T-helper 17 cell (primary cell): ENCODE measurements at places on chromosomes 1 and 21. TPM values are rescaled to one million over a fixed set of nuclear protein-coding genes. Genes with fewer than 3 reads are reported as not detected.

GRCh38 chr1:10677491-10678391 lies 118.7 kb downstream of the CASZ1 start:
- H3K36me3 ChIP-seq = no peaks in the 10 kb centered on the region
- no peak for DNase-seq
- H3K27ac ChIP-seq = no peak overlapping the region
- H3K4me3 ChIP-seq = no peak overlapping the region
- no peaks in the 10 kb centered on the region for H3K27me3 ChIP-seq

DNA sequence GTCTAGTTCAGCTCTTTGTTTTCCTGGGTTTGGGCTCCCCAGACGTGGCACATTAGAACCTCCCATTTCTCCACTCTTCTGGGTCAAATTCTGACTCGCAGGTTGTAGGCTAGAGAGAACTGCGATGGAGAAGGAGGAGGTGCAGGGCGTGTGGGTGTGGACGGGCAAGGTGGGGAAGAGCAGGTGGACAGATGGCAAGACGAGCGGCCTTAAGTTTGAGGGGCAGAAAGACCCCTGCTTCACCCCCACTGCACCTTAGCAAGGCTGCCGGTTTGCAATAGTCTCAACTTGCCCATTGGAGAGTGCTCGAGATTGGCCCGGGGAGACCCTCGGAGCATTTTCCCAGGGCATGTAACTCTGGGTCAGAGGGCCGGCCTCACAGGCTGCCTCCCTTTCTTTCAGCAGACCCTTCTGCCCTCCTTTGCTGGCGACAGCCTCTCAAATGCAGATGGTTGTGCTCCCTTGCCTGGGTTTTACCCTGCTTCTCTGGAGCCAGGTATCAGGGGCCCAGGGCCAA lies 1.7 kb downstream of the IL24 start:
- peaks cover 2% of the 10 kb centered on the region for H3K36me3 ChIP-seq
- peak overlapping the region; percentile 60 for H3K27ac ChIP-seq
- DNase-seq = no peak
- peaks cover 20% of the 10 kb centered on the region for H3K27me3 ChIP-seq
- H3K4me3 ChIP-seq = no peak overlapping the region
- H3K4me1 ChIP-seq = peaks cover 19% of the 10 kb centered on the region

DNA sequence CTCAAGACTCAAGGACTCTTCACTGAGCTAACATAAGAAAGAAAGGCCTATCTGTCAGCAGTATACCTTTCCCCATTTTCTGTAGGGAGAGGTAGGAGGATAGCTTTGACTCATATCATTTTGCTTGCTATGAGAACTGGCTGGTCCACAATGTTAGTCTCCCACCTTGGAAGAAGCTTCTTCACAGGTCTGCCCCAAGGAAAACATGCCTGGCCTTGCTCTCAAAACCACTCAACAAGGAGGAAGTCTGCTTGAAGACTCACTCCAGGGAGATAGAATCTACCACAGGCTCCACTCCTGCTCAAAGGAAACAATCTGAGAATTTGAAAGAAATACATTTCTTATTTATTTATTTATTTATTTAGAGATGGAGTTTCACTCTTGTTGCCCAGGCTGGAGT lies 29.5 kb upstream of the LAMC1 start:
- no peak overlapping the region for H3K4me3 ChIP-seq
- peaks cover 32% of the 10 kb centered on the region for H3K27me3 ChIP-seq
- H3K4me1 ChIP-seq = no peaks in the 10 kb centered on the region

GRCh38 chr1:19325958-19326747 lies 14.0 kb downstream of the SLC66A1 start:
- peaks cover 2% of the 10 kb centered on the region for H3K36me3 ChIP-seq
- H3K27ac ChIP-seq = peak overlapping the region; percentile 76
- peak overlapping the region; percentile 15 for H3K4me3 ChIP-seq
- peaks cover 7% of the 10 kb centered on the region for H3K4me1 ChIP-seq

DNA sequence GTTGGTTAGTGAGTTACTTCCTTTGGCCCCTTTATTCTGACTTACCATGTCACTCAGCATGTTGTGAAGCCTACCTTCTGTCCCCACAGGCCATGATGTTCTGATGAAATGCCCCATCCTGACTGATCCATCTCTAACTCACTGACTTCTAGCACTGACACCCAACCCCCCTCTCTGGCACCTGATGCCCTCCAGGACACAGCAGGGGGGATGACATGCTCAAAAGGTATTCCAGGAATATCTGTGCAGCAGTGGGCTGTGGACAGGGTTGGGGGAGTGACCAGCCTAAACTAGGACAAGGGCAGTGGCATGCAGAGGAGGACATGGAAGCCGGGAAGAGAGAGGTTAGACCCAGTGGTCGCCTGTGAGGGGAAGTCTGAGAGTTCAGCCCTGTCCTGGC lies 25.5 kb downstream of the SYT2 start:
- H3K4me1 ChIP-seq = no peaks in the 10 kb centered on the region
- H3K36me3 ChIP-seq = peaks cover 6% of the 10 kb centered on the region

GRCh38 chr1:92755541-92756461 lies 29.1 kb downstream of the EVI5 start:
- no peak overlapping the region for H3K4me3 ChIP-seq
- H3K27ac ChIP-seq = no peak overlapping the region
- peaks cover 14% of the 10 kb centered on the region for H3K27me3 ChIP-seq

DNA sequence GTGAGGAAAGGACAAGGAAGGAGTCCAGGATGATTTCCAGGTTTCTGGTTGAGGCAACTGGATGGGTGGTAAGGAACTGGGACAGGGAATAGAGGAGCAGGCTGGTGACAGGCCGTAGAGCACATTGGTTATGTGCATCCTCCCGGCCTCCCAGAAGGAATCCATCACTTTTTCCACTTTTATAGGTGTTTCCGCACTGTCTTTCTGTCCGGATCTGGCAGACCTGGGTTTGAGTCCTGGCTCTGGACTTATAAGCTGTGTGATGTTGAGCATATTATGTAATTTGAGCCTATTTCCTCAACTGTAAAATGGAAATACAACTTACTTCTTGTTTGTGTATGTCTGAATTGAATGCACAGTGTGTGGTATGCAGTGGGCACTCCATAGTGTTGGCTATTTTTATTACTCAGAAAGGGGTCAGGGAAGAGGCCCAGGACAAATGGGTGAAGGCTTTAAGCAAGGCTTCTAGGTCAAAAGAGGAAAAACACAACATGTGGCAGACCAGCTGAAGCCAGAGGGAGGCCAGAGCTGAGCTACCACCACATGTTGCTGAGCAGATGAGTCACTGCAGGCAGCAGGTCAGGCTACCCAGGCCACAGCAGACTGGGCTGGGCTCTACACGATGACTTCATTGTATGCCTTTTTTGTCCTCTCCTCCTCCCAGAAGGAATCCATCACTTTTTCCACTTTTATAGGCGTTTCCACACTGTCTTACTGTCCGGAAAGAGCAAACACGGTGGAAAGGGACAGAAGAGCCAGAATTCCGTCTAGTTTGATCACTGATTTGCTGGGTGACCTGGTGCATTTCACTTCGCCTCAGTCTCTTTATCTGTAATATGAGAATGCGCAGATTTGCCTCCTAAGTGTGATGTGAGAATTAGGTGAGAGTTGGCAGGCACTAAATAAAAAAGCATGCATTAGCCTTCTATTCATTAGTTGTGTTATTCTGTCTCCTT lies 791 bp upstream of the MAST2 start:
- peaks cover 3% of the 10 kb centered on the region for H3K27me3 ChIP-seq
- H3K27ac ChIP-seq = no peak overlapping the region
- no peak for DNase-seq

- no peaks in the 10 kb centered on the region for H3K36me3 ChIP-seq
- H3K4me1 ChIP-seq = no peaks in the 10 kb centered on the region
- no peak overlapping the region for H3K27ac ChIP-seq
- no peaks in the 10 kb centered on the region for H3K27me3 ChIP-seq
- no peak overlapping the region for H3K4me3 ChIP-seq
Observed at GRCh38 chr1:241336335-241336734, 20.7 kb downstream of the RGS7 start.

DNA sequence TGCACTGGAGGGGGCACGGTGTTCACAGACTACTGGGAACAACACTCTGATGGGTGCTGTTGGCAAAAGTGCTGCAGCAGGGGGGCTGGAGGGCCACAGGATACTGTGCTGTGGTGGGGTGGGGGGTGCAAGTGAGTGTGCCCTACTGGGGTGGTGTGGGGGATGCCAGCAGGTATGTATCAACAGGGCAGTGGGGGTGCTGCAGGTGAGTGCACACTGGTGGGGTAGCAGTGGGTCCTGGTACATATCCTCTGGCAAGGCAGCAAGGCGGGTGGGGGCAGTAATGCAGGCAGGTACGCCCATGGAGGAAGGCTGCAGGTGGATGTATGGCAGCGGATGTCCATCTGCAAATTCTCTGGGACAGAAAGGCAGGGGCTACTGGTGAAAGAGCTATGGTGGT lies 48.8 kb upstream of the CD53 start:
- peaks cover 2% of the 10 kb centered on the region for H3K36me3 ChIP-seq
- H3K4me1 ChIP-seq = peaks cover 3% of the 10 kb centered on the region
- no peak overlapping the region for H3K27ac ChIP-seq
- H3K4me3 ChIP-seq = no peak overlapping the region

GRCh38 chr1:115182012-115182715 lies 92.9 kb upstream of the TSPAN2 start:
- no peak overlapping the region for H3K27ac ChIP-seq
- peaks cover 24% of the 10 kb centered on the region for H3K27me3 ChIP-seq
- H3K4me1 ChIP-seq = peaks cover 5% of the 10 kb centered on the region
- H3K36me3 ChIP-seq = no peaks in the 10 kb centered on the region

The SPAG17 gene
- total RNA-seq = not detected

The NTNG1 gene
- not detected for total RNA-seq

The CNTN2 gene
- total RNA-seq = not detected

The ILDR2 gene
- total RNA-seq = 0.34 TPM

The DCST1 gene
- 0.57 TPM for total RNA-seq

The NBPF4 gene
- not detected for total RNA-seq

The CD34 gene
- not detected for total RNA-seq

The TTC39A gene
- total RNA-seq = not detected

The PEF1 gene
- 47.6 TPM for total RNA-seq

The CCDC17 gene
- total RNA-seq = 5.1 TPM

The SDHB gene
- 43.6 TPM for total RNA-seq

The HLCS gene
- 16.3 TPM for total RNA-seq
